CD4-positive, CD25-positive, alpha-beta regulatory T cell (primary cell): ENCODE measurements at places on chromosomes 16 and 17.
A peak's percentile ranks its signal among the peaks of the same experiment; 100 is the strongest.

- DNase-seq: peak; percentile 13
- H3K4me1 ChIP-seq: no peaks in the 10 kb centered on the region
- H3K27me3 ChIP-seq: no peaks in the 10 kb centered on the region
These were observed 137.0 kb downstream of the ANKFN1 start for GRCh38 chr17:56290101-56290801.

DNA sequence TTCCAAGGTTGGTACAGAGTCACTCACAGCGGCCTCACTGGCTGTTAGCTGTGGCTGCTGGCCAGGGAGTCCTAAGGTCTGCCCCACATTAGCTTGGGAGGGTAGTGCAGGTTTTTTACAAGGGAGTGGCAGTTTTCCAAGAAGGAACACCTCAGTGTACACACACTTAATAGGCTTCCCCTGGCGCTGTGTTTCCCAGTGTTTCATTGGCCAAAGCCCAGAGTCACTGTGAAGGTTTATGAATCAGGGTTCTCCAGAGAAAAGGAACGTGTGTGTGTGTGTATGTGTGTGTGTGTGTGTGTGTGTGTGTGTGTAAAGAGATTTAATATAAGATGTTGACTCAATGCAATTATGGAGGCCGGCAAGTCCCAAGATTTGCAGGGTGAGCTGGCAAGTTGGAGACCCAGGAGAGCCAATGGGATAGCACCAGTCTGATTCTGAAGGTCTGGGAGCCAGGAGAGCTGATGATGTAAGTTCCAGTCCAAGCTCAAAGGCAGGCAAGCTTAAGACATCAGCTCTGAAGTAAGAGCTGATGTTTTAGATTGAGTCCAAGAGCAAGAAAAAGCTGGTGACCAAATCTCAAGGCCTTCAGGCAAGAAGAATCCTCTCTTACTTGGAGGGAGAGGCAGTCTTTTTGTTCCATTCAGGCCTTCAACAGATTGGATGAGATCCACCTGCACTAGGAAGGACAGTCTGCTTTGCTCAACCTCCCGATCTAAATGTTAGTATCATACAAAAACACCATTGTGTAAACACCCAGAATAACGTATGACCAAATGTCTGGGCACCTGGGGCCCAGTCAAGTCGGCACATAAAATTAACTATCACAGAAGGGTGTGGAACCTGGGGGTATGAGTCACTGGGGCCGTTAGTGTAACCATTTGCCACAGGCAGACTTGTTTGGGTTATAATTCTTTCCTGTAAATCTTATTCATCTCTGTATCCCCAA, 206.8 kb downstream of the PRKCA start:
- peak overlapping the region; percentile 53 for H3K4me3 ChIP-seq
- DNase-seq: peak; percentile 82
- H3K27me3 ChIP-seq: no peaks in the 10 kb centered on the region
- H3K4me1 ChIP-seq: peaks cover 23% of the 10 kb centered on the region
- H3K27ac ChIP-seq: no peak overlapping the region

GRCh38 chr16:8806272-8806983, 8.8 kb downstream of the PMM2 start:
- H3K27me3 ChIP-seq: no peaks in the 10 kb centered on the region
- peaks cover 91% of the 10 kb centered on the region for H3K36me3 ChIP-seq
- no peaks in the 10 kb centered on the region for H3K4me1 ChIP-seq
- H3K4me3 ChIP-seq: no peak overlapping the region

- no peaks in the 10 kb centered on the region for H3K4me1 ChIP-seq
- no peak for DNase-seq
These were observed 31.5 kb downstream of the ZFHX3 start for GRCh38 chr16:73016488-73016830.

DNA sequence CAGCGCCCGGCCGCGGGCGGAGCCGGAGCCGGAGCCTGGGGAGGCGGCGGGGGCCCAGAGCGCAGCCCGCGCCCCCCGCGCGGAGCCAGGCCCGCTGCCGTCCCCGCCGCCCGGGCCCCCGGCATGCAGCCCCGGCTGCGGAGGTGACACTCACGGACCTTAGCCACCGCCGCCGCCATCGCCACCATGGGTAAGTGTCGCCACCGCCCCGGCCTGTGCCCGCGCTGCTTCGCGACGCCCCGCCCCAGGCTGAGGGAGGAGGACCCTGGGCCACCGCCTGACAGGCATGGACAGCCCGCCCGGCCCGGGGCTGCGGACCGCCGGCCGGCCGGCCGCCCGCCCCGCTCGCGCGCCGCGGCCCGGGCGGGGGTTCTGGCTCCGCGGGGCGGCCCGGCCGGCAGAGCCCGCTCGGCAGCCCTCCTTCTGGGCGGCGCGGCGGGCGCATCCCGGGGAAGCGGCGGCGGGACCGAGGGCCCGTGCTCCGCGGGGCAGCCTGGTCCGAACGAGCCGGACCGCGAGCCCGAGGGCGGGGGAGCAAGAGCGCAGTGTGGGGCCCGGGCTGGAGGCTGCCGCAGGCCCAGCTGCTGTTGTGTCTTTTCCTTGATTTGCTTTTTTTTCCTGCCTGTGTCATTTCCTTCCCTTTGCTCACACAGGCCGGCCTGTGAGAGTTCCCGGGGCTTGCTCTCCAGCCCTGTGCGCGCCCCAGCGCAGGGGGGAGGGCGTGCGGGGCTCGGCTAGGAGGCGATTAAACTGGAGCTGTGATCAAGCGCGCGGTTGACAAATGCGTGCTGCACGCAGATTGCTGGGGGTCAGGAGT, 565 bp downstream of the MAP3K3 start:
- no peaks in the 10 kb centered on the region for H3K27me3 ChIP-seq
- no peaks in the 10 kb centered on the region for H3K36me3 ChIP-seq
- H3K4me1 ChIP-seq: peaks cover 35% of the 10 kb centered on the region

GRCh38 chr16:74232806-74233465, 63.7 kb upstream of the PSMD7 start:
- no peak overlapping the region for H3K4me3 ChIP-seq
- H3K36me3 ChIP-seq: no peaks in the 10 kb centered on the region
- H3K4me1 ChIP-seq: no peaks in the 10 kb centered on the region
- H3K27ac ChIP-seq: no peak overlapping the region

DNA sequence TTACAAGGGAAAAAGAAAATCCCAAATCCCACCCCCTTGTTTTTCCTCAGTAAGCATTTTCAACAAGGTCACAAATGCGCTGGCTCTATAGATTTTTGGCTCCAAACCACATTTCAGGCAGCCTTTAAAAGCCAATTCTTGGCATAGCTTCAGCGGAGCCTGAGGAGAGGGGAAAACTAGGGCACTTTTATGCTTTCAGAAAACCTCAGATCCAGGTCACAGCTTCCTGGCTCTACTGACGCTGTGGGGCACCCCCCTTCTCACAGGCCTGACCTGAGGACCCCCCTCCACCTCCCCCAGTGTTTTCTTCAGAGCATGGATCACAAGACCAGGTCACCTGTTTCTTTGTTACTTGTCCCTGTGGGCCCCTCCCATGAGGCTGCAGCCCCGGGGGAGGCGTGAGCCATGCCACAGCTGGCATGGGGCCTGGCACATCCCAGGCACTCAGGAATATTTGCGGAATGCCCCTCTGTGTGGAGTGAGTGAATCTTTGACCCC, 30.1 kb upstream of the MTSS2 start:
- no peaks in the 10 kb centered on the region for H3K4me1 ChIP-seq
- no peak overlapping the region for H3K4me3 ChIP-seq
- H3K36me3 ChIP-seq: peaks cover 10% of the 10 kb centered on the region

DNA sequence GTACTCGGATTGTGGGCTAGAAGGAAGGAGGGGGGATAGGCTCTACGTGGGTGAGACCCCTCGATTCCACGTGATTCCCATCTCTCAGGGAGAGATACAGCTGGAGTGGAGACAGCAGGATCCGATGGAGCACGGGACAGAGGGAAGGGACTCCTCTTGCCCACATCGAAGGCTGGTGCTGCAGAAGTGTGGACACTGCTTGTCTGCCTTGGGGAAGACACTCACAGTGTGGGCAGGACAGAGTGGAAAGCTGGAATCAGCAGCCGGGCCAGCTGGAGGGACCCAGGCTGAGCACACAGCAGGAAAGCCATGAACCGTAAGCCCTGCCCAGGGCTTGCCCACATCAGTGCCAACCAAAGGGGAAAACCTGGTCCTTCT, 42.1 kb upstream of the RPH3AL start:
- H3K27ac ChIP-seq: no peak overlapping the region
- no peaks in the 10 kb centered on the region for H3K27me3 ChIP-seq
- no peak overlapping the region for H3K4me3 ChIP-seq
- no peak for DNase-seq
- H3K4me1 ChIP-seq: no peaks in the 10 kb centered on the region

DNA sequence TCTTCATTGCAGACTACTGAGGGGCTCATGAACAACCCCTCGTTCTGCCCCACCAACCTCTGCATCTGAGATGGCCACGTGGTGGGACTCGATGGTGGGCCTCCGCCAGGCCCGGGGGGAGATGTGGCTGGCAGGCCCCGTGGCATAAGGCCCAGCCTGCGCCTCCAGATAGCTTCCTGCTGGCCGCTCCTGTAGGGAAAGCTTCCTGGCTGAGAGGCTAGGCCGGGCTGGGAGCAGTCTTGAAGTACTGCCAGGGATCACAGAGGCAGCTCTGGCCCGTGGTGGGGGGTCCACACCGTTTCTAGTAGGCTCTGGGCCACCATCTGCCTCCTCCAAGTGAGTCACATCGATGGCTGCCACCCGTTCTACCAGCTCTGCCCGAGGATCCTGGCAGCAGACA, 7.6 kb downstream of the CAMKK1 start:
- peaks cover 21% of the 10 kb centered on the region for H3K4me1 ChIP-seq
- DNase-seq: no peak
- H3K27ac ChIP-seq: no peak overlapping the region

DNA sequence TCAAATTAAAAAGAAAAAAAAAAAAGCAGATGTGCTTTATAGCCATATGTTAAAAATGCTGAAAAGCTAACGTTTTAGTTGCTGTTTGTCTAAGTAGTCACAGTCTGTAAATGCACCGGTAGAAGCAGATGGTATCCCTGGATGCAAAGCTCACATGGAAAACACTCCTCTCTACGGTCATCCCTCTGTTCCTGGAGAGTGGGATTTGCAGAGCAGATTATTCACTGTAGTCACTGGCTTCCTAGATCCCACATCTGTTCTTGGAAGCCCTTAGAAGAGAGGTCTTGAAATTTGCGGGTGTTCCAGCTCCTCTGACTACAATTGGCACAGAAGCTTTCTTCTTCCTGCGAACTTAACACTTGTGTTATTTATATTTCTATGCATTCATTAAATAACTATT, 186.6 kb downstream of the PMP22 start:
- no peaks in the 10 kb centered on the region for H3K4me1 ChIP-seq
- no peaks in the 10 kb centered on the region for H3K36me3 ChIP-seq
- H3K27ac ChIP-seq: no peak overlapping the region
- no peaks in the 10 kb centered on the region for H3K27me3 ChIP-seq

GRCh38 chr17:29570521-29570920, 2.0 kb downstream of the TP53I13 start:
- no peak for DNase-seq
- H3K4me1 ChIP-seq: peaks cover 15% of the 10 kb centered on the region
- H3K4me3 ChIP-seq: no peak overlapping the region
- H3K27ac ChIP-seq: no peak overlapping the region

- H3K27ac ChIP-seq: no peak overlapping the region
- H3K27me3 ChIP-seq: no peaks in the 10 kb centered on the region
- no peak for DNase-seq
- H3K4me3 ChIP-seq: no peak overlapping the region
- H3K36me3 ChIP-seq: peaks cover 8% of the 10 kb centered on the region
These were observed 14.4 kb downstream of the FLYWCH1 start for GRCh38 chr16:2925951-2926649.

DNA sequence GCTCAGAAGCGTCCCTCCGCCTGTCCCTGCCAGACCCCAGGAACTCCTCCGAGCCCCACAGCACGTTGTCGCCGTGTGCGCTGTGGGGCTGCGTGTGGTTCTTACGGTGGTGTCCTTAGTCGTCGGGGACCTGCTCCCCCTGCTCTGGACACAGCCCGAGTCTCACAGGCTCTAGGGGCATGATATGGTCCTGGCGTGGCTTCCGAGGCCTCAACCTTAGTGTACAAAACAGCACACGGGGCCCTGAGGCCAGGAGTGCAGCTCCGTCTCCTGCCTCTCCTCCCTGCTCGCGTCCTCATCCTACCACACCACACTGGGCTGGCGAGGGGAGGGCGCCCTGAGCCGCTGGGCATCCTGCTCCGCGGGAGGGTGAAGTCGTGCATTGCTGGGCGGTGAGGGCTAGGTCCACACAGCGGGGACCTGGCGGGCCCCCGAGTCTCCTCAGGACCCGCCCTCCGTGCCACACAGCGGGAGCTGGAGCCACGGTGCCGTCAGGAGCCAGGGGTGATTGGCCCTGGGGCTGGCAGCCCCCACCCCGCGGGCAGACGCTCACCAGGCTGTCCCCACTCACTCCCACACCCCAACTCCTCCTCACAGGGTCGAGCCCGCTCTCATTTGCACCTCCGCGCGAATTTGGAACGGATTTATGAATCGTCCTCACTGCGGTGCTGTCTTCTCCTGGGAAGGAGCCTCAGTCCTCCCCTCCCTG, 1.2 kb upstream of the MAFG start:
- no peaks in the 10 kb centered on the region for H3K36me3 ChIP-seq
- no peak overlapping the region for H3K4me3 ChIP-seq
- no peak overlapping the region for H3K27ac ChIP-seq
- H3K27me3 ChIP-seq: no peaks in the 10 kb centered on the region
- no peak for DNase-seq

GRCh38 chr17:47981462-47981861, 10.5 kb downstream of the CDK5RAP3 start:
- H3K36me3 ChIP-seq: peaks cover 58% of the 10 kb centered on the region
- H3K27ac ChIP-seq: no peak overlapping the region
- no peaks in the 10 kb centered on the region for H3K27me3 ChIP-seq
- no peaks in the 10 kb centered on the region for H3K4me1 ChIP-seq

DNA sequence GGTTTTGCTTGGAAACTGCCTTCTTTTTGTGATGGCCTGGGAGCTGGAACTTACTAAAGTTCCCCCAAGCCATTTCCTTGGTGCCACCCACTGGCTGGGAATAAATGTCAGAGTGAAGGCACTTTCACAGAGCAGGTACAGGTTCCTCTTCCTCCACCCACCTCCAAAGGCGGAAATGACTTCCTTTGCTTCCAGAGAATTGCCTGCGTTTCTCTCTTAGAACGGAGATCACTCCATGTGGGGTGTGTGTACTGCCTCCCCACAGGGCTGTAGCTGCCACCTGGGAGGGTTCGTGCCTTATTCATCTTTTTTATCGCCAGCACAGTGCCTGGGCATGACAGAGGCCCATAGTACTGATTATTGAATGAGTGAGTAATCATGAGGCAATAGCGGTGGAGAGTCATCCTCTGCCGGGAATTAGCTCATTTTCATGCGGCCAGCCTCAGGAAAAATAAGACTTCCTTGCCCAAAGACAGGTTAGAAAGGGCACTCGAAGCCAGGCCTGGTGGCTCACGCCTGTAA, 32.2 kb upstream of the HAS3 start:
- H3K27ac ChIP-seq: no peak overlapping the region
- H3K4me3 ChIP-seq: no peak overlapping the region
- H3K4me1 ChIP-seq: no peaks in the 10 kb centered on the region

DNA sequence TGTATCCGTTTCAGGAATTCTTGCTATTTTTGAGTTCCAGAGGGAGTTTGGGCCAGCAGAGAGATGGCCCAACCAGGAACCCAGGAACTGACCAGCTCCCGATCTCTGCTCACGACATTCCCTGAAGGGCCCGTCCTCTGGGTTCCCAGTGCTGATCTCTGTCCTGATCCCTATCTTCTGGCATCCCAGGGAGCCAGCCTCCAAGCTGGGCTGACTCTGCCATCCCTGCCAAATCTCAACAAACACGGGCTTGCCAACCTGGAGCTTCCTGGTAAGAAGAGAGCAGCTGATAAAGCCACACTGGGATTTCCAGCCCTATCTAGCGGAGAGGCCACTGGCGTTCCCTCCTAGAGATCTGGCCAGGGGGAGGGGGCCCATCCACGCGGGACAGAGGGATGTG, 16.2 kb downstream of the GPRC5B start:
- no peak overlapping the region for H3K4me3 ChIP-seq
- H3K27me3 ChIP-seq: no peaks in the 10 kb centered on the region

- H3K27me3 ChIP-seq: no peaks in the 10 kb centered on the region
- H3K27ac ChIP-seq: no peak overlapping the region
- DNase-seq: no peak
- H3K36me3 ChIP-seq: no peaks in the 10 kb centered on the region
These were observed 42.7 kb upstream of the ETV4 start for GRCh38 chr17:43588664-43589435.
